ENCODE measurements at places on chromosomes 12 and 14. TPM values are rescaled to one million over a fixed set of nuclear protein-coding genes. Genes with fewer than 3 reads are reported as not detected.

Gene CCDC196
- not detected for total RNA-seq

Gene HOXC12
- total RNA-seq, result not detected

Gene KRT71
- not detected for total RNA-seq

Gene KRT6C
- total RNA-seq, result not detected

Gene CIT
- 9.9 TPM for total RNA-seq

Gene TAS2R10
- total RNA-seq, result 1.1 TPM
